ENCODE measurements at places on chromosomes 11 and 22.

GRCh38 chr11:117145393-117145761 lies 1.3 kb downstream of the PAFAH1B2 start:
- DNase-seq, result peak; percentile 38

GRCh38 chr11:117486059-117486458 lies 158.4 kb downstream of the CEP164 start:
- DNase-seq, result no peak

- peak; percentile 82 for DNase-seq
Measured at GRCh38 chr11:35009191-35009943, 92.9 kb downstream of the PDHX start.

DNA sequence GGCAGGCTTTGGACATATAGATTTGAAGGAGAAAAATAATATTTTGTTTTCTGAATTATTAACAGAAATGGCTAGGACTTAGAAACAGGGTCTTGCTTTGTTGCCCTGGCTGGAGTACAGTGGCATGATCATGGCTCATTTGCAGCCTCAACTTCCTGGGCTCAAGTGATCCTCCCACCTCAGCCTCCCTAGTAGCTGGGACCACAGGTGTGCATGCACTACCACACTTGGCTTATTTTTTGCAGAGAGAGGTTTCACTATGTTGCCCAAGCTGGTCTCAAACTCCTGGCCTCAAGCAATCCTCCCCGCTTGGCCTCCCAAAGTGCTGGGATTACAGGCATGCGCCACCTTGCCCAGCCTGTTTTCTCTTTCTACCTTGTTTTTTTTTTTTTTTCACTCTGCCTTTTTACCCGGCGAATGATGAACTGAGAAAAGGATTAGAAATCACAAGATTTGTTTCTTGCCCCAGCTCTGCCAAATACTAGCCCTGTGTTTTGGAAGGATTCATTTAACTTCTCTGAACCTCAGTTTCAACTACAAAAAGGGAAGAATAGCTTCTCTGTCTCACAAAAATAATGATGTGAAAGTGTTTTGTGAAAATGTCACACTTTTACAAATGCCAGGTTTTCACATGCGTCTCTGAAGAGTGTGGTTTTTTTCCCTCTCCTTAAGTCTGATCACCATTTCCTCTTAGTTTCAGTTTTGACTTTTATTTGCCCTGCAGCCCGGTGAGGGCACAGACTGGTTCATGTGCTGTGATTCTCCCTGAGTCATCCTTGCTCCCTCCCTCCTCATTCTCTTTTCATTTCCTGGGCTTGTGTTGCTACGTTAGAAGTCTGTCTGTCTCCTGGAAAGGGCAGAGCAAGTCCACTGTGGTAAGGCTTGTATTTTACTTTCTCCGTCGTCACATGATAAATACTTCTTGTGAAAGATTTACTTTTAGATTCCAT lies 67.7 kb downstream of the BCL2L13 start:
- peak; percentile 92 for DNase-seq

DNA sequence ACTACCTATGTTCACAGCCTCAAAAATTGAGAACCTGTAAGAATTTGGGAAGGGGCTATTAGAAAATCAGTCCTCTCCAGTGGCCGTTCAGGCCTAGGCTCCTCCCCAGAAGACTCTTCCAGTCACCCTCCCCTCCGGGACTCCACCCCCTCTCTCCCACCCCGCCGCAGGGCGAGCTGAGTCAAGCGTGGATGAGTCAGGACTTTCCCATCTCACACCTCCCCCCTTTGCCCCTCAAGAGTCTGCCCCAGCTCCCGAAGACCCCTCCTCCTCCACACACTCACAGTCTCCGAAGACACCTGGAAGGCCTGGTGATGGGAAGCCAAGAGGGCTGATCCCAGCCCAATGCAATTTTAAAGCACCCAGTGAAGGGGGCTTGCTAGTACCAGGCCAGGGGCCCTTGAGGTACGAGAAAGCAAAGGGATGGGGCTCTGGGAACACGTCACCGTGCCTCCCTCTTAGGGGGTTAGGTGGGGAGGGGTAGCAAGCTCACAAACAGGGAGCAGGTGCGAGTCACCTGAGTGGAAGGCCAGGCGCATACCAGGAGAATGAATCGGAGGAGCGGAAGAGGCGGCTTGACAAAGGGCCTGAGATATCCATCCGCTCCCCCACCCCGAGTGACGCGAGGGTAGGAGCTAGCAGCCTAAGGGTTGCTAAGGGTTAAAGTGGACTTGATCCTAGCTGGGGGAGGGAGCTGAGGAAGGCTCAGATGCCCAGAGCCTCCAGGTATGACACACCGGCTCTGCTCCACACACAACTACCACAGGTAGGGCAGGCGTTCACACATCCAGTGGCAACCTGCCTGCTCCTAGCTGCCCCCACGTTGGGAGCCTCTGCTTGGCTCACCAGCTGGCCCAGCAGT lies 13.6 kb downstream of the BCL9L start:
- peak; percentile 89 for DNase-seq

DNA sequence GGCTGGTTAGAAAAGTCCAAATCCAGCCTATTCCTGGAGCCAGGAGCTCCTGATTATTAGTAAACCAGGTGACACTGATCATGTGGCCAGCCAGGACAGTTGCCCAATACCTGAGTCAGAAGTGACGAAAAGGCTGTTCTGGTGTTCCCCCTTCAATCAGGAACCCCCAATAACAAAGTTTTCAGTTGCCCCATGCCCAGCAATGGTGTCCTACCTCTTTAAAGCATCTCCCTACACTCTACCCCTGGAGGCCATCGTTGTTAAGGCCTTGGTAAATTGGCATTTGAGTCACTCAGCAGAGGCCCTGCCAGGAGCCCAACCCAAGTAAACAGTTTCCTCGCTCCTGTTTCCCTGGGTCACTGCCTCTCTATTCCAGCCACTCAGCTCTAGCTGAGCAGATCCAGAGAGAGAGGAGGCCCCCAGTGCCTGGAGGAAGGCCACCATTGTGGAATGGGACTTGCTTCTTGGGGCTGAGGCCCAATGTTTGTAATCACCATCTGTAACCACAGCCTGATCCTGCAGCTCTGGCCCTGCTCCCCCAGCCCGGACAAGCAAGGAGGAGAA lies 25.0 kb downstream of the ARHGAP1 start:
- DNase-seq, result peak; percentile 63
